GM06990 (cell line): ENCODE measurements at places on chromosomes 5 and 9.

GRCh38 chr9:122991370-122991830, 42.1 kb upstream of the GPR21 start:
- DNase-seq = peak; percentile 7

DNA sequence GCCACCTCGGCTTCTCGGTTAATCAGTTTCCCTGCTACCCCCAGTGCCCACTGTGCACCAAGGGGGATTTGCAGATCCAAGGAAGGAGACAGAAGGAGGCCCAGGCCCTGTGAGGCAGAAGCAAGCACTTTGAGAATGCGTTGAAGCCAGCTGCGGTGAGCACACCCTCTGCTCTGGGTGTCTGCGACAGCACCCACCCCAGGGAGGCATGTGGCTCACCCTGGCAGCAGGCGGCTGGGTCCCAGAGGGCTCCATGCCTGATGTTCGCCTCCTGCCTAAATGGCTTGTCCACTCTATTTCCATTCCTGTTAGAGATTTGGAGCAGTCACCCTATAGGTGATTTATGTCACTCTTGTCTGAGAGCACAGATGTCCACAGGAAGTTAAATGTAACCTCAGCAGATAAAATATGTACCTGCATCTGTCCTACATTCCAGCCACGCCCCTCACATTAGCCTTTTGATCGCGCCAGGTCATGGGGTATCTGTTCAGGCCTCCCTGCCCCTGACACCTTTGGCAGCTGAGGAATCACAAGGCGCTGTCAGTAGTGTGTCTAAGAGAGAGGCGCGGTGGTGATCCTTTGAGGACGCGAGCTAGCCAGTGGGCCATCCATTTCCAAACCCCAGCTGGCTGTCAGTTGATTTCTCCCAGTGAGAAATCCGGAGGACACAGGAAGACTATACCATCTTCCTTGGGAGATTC, 28.1 kb downstream of the PTGES2 start:
- DNase-seq = no peak

DNA sequence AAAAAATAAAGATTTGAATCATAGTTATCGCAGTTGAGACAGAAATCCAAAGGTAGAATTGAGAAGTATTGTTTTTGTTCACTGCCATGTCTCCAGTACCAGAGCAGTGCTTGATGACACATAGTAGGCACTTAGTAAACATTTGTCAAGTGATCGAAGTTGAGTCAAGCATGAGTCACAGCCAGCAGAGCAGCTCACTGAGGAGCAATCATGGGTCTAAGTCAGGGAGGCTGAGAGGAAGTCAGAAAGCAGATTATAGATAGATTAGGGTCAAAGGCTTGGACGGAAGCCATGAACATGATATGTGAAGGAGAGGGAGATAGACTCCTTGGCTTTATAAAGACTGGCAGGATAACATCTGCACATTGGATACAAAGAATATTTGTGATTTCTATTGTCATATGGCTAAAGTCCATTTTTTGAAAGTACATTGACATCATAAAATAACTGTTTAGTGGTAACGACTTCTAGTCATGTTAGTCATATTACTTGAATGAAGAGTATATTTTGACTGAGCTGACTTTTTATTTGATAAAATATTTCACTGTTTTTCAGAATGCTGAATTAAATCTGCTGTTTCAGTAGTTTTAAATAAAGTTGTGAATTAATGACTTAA, 168.5 kb downstream of the RAB3C start:
- no peak for DNase-seq

DNA sequence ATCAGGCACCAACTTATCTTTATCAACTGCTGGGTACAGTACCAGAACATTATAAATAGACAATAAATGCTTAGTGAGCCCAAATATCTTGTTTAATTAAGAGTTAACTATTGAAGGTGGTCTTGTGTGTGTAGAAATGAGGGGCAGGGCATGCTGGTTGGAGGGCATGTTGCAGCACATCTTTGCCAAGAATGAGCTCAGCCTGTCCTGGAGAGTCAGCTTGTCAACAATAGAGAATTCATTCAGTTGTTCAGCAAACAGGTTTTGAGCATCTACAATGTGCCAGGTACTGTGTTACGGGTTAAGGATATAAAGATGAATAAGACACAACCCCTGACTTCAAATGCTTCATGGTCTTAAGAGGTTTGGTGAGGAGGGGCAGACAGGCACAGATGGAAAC, 19.2 kb upstream of the F2RL1 start:
- DNase-seq = no peak

DNA sequence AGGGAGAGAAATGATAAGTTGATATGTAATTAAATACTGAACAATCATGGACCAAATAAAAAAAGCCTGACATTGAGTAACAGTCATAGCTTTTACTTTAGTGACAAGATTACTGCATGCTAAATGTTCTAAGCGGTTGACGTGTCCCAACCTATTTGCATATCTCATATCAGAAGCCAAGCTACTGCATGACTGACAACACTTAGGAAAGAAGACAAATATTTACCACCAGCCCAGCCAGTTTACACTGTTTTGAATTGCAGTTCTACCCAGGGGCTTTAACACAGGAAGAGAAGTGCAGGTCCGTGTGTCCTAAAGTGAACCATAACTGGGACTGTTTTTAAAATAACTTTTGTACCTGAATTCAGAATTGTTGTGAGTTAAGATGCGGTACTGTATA, 219.9 kb downstream of the PRDM9 start:
- no peak for DNase-seq

- no peak for DNase-seq
These were observed 47.8 kb upstream of the PWWP2A start for GRCh38 chr5:160166973-160167623.

DNA sequence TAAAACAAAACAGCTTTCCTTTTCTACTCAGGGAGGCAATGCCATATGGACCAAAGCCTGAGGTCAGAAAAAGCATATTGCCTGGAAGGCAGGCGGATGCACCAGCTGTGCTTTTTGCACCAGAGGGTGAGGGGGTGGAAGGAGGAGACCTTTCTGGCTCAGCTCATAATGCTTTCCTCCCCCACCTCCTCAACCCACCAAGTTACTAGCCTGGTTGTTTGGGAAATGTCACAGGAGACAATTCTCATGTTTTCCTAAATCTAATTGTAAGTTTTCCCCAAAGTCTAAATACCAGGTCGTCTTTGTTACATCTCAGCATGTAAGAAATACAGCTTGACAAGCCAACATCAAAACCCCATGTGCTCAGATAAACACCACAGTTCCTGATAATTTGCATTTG, 72.6 kb upstream of the DMRTA1 start:
- DNase-seq = no peak

- DNase-seq = no peak
These were observed 7.3 kb downstream of the PAPPA start for GRCh38 chr9:116160676-116161571.

GRCh38 chr5:174325431-174325830, 279.9 kb downstream of the NSG2 start:
- no peak for DNase-seq

DNA sequence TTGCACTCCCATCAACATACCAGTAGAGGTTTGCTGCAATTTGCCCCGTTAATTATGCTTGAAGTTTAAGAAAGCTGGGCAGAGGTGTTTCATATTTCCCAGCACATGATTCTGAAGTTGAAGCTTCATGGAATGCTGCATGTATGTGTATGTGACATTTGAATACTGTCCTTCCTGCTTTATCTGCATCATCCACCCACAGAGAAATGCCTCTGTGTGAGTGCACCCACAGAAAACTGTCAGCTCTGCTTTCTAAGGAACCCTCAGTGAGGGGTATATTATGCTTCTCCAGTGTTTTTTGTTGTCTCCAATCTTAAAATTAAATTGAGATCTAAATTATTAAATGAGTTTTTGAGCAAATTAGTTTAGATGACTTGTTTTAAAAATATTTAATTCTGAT, 358.1 kb upstream of the PIK3R1 start:
- DNase-seq = no peak

GRCh38 chr9:113348437-113348836, 904 bp upstream of the BSPRY start:
- no peak for DNase-seq

DNA sequence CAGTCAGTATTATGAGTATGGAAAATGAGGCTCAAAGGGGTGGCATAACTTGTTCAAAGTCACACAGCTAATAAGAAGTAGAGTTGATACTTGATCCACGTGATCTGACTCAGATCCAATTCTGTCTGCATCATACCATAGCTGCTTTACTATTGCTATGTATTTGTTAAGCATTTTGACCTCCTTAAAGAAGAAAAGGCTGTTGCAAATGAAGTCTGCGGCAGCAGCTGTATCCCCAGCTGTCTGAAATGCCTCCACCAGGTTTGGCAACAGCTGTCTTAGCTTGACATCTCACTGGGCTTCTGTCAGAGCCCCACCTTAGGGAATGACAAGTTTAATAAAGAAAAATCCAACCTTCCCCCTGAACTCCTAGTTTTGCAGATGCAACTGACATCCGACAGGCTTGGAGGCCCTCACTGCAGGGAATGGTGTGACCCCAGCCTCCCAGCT, 75.6 kb upstream of the SLC44A1 start:
- no peak for DNase-seq

DNA sequence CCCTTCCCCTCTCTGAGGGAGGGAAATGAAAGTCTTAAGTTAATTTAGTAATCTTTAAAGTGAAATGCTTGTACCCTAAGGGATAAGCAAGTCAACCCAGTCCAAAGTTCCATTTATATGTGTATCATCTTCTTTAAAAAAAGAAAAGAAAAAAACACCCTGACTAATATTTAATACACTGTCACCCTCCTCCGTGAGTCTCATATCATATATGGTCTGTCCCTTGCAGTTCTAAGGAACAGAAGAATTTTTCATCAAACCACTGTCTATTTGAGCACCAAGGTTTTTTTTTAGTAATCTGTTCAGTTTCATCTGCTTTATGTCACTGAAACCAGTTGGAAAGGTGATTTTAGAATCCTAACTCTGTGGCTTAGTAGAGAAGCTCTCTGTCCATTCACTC, 15.2 kb downstream of the TNIP1 start:
- no peak for DNase-seq

DNA sequence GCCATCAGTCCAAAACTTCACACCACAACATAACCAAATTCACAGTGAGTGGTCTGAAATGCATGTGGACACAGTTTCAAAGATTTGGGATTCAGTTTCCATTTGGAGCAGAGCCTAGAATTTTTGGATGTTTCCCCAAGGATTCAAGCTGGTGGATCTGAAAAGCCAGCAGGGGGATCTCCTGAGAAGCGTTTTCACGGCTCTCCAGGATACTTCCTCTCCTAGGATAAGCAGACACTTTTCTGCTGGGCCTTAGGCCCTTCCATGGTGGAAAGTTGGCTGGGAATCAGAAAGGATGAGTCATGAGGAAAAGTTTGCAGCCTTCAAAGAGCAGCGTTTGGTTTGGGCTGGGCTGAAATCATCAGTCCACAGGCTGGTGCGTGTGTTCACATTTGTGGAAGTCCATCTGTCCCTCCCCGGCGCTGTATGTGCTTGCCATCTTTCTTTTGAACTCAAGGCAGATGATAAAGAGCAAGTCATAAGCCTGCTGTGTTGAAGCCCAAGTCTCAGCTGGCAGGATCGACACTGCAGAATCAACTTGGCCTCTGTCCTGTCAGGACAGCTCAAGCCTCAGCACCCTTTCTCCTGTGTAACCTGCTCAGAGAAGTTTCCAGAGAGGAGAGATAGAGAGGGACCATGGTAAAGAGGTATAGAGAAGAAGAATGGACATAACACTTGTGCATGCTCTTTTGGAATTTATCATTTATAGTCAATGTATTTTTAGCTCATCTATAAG, 152.6 kb upstream of the MSX2 start:
- no peak for DNase-seq

DNA sequence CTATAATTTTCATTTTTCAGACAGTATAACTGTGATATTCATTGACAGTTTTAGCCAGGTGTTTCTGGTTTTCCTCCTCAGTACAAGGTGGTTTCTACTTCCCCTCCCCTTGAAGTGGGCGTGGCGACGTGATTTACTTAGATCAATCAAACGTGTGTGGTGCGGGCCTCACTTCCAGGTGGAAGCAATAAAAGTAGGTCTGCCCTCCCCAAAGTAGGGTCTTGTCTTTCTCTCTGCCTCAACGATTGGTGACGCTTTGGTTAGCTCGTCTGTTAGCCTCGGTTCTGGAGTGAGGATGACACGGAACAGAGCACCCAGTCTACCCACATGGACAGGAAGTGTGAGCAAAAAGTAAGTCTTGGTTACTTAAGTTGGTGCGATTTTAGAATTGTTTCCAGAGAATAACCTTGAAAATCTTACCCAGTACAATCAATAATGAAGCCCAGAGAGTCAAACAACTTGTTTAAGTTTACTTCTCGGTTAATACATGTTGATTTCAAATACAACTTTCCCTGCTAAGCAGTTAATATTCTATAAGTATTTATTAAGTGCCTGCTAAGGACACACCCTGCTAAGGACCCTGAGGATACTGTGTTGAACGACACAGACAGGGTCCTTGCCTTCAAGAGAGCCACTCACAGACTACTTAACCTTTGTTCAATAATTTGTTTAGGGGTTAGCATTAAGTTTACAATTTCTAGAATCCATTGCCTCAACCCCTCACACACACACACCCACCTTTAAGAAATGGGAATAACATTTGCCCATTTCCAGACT, 48.4 kb downstream of the COX7C start:
- DNase-seq = peak; percentile 28

DNA sequence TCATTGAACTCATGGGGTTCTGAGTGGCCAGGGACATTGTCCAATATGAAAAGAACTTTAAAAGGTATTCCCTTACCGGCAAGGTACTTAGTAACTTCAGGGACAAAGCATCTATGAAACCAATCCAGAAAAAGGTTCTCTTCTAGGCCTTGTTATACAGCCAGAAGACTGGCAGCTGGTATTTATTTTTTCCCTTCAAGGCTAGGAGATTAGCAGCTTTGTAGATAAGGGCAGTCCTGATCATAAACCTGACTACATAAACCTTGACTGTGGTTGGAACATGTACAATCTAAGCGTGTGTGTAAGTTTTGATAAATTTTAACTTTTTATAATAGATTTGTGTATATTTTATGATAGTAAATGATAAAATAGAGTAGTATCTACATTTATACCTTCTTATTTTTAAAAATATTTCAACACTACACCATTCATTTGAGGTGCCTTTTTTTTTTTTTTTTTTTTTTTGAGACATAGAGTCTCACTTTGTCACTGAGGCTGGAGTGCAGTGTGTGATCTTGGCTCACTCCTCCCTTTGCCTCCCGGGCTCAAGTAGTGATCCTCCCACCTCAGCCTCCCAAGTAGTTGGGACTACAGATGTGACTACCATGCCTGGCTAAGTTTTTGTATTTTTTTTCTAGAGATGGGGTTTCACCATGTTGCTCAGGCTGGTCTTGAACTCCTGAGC, 24.5 kb downstream of the RANBP17 start:
- DNase-seq = no peak
